ENCODE measurements at places on chromosomes 2 and 18. TPM values are rescaled to one million over a fixed set of nuclear protein-coding genes. Genes with fewer than 3 reads are reported as not detected.

GRCh38 chr18:4068552-4069158 is 386.5 kb downstream of the DLGAP1 start:
- no peak for DNase-seq

The TSPYL6 gene
- total RNA-seq = not detected

GRCh38 chr2:58070765-58071164 is 24.2 kb downstream of the VRK2 start:
- DNase-seq = no peak

DNA sequence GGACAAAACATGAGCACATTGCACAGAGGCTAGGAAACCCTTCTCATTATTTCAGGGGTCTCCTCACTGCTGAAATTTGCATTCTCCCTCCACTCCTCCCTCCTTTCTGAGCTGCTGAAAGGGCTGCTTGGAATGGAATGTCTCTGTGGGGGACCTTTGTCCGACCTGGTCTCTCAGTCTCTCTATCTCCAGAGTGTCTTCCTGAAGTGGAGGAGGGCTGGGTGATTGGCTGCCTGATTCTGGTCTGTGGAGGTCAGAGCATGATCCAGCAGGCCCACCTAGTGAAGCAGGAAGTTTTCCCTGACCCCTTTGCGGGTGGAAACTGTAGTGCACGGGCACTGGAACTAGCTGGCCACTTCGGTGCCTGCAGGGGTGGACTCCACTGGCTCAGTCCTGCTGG is 560.5 kb upstream of the HS6ST1 start:
- no peak for DNase-seq

- DNase-seq = no peak
These were observed 48.2 kb downstream of the COL4A4 start for GRCh38 chr2:227115761-227116160.

DNA sequence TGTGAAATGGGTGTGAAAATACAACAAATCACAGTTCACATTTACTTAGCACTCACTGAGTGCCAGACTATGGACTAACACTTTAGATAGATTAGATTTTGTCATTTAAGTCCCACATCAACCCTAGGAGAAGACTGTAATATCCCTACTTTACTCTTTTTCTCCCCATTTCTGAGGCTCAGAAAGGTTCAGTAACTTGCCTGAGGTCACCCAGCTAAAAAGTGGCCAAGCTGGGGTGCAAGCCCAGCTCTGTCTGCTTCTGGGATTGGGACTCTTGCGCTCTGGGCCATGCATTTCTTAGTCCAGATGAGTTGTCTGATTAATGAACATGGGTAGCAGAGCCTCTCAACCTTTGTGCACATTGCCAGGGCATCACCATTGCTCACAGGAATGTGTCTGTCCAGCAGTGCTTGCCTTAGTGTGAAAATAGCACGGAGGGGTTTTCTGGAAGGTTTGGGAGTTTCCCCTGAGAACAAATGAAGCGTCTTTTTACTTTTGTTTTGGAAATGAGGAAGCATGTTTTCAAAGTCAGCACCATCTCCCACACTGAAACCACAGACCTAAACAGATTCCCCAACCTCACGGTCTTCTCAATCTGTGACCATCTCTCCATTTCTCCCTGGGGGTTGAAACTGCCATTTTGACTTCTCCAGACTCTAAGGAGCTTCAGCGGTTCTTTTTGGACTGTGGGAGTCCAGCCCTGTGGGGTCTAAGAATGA is 31.9 kb downstream of the NRP2 start:
- no peak for DNase-seq

The MRPL19 gene
- 49.2 TPM for total RNA-seq

DNA sequence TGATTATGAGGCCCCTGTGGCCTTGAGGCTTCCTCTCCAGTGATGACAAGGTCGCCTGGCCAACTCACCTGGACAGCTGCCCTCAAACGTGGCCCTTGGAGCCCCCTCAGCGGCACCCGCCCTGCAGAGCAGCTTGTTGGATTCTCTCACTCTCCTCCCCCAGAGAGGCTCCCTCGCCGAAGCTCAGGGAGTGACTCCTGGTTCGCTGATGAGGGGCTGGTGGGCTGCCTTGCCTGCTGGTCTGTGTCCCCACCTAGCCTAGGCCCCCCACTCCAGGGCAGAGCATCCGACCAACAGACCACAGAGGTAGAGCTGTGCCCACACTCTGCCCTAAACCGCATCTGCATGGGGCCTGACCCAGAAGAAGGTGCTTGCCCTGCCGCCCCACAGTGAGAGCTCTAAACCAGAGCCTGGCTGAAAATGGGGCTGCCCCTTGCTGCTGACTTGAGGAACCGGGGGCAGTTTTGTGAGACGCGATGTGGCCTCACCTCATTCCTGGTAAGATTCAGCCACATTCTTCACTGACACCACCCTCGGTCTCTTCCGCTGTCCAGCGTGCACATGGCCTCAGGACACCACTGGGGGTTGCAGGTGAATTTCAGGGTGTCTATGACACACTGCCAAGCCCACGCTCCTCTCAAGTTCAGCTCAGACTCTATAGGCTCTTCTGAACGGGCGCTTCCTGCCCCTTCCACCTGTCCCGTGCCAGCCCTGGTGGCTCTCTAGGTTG is 131.6 kb downstream of the CABLES1 start:
- no peak for DNase-seq

DNA sequence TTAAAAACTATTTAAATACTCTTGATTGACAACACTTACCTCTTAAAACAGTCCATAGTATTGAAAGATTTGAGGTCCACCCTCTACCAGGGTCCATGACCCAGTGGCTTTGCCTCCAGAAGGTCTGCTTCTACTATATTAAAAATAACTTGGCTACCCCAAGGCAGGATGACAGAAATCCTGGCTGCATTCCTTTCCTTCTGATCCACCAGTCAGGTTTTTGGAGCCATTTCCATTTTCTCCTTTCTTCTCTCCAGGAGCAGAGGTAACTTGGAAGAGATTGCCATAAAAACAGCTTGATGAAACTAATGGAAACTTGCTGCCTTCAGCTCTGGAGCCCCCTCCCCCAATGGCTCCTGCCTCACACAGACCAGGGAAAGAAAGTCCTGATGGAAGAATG is 2.6 kb upstream of the FAM171B start:
- no peak for DNase-seq

- DNase-seq = no peak
These were observed 79.7 kb upstream of the APCDD1 start for GRCh38 chr18:10374636-10375293.

DNA sequence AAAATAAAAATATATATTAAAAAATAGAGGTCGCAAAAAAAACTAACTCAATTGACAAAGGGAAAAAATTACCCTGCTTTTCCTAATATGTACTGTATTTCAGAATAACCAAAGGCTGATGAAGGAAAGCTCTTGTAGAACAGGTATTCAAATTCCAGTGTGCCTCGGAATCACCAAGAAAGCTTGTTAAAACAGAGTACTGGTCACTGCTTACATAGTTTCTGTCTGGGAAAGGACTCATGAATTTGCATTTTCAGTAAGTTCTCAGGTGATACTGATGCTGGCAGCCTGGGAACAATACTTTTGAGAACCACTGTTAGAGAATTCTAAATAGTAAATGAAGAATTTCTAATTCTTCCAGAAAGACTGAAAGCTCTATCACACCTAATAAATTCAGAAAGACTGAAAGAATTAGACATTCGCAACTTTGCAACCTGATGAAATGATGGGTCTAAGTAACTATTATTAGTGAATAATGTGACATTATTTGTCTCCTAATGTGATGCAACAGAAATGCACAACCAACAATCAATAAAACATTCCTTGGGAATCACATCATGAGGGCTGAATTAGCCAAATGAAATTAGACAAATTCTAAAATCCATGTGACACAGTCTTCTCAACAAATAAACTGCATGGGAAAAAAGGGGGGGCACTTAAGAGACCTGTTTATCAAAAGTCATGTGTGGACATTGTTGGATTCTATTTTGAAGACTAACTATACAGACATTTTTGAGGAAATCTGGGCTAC is 21.9 kb downstream of the RPRD1A start:
- no peak for DNase-seq

- DNase-seq = no peak
These were observed 68.0 kb downstream of the KLHL29 start for GRCh38 chr2:23452853-23453420.

The RAD51AP2 gene
- total RNA-seq = 0.25 TPM

- DNase-seq = no peak
These were observed 14.6 kb downstream of the PAIP2B start for GRCh38 chr2:71212336-71212735.

The TGFA gene
- 0.47 TPM for total RNA-seq

DNA sequence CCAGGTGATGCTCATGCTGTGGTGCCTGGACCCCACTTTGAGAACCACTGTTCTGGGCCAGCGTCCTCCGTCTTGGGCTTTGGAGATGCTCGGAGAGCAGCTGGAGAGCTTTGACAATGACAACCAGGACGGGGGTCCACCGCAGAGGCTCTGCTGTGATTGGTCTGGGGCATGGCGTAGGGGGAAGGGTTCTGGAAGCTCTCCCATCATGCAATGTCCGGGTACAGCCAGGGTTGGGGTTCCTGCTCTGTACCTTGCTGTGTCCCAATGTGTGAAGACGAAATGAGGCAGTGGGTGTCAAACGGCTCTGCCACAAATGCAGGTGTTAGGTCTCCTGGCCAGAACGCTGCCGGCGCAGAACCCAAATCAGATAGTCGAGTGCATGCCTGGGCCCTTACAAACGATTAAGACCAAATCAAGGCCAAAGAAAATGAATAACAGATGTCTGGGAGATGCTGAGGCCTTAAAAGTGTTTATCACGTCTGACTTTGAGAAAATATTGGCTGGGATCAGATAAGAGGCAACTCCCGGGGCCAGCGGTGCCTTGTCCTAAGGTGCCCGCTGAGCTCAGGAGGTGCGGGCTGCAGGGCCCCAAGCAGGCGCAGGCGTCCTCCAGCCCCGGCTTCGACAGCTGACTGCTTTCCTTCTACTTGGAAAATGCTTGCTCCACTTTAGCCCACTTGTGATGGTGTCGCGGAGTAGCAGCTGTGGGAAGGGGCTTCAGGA is 117.2 kb downstream of the VAPA start:
- no peak for DNase-seq

The GPR45 gene
- not detected for total RNA-seq

The ZCCHC2 gene
- 20.6 TPM for total RNA-seq

The EEF1B2 gene
- 258 TPM for total RNA-seq

- no peak for DNase-seq
These were observed 156.2 kb downstream of the DTNA start for GRCh38 chr18:34866310-34866709.

DNA sequence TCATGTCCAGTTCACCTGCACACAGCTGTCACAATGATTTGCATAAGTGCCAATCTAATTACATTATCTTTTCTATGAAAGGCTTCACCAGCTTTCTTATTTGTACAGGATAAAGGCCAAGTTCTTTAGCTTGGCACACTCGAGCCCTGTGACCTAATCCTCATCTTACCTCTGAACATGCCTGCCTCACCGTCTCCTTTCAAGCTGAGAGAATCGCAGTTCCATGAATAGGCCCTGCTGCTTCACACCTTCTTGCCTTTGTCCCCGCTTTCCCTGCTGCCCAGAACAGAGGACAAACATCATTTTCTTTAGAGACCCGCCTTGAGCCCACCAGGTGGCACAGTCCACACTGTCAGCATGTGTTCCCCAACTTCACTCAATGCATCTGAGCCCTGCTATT is 1094.7 kb downstream of the BCL11A start:
- DNase-seq = no peak

- DNase-seq = no peak
These were observed 205.1 kb downstream of the BABAM2 start for GRCh38 chr2:28095622-28096021.

GRCh38 chr2:102425441-102426132 is 2.6 kb downstream of the IL18RAP start:
- DNase-seq = no peak

DNA sequence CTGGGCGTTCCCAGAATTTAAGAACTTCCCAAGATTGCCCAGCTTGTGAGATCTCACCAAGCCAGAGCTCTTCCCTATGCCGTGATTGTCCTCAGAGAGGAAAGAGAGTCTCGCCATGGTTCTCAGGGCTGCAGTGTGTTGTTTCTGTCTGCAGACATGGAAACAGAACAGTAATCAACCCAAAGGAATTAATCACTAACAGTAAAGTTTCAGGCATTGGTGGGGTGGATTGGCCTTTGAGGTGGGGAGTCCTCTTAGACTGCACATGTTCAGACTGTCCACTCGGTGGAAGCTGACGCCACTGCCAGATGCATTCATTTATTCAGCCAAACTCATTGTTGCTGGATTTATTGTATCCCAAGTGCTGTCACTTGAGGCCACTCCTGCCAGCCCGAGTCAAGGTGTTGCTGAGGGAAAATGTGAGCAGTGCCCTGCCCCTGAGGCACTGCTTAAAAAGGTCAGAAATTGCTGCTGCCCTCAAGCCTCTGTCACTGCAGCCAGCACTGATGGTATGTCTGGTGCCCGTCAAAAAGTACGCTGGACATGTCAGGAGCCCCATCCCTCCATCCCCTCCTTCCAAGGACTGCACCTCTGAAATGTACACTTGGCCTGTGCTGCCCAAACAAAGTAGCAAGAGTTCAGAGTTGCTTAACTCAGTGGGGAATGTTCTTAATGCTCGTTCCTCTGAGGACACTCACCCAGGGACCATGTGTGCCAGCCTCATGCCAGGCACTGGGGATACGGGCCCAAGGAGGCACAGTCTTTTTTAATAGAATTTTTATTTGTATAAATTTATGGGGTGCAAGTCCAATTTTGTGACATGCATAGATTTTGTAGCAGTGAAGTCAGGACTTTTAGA is 201.0 kb downstream of the GLI2 start:
- DNase-seq = peak; percentile 18

DNA sequence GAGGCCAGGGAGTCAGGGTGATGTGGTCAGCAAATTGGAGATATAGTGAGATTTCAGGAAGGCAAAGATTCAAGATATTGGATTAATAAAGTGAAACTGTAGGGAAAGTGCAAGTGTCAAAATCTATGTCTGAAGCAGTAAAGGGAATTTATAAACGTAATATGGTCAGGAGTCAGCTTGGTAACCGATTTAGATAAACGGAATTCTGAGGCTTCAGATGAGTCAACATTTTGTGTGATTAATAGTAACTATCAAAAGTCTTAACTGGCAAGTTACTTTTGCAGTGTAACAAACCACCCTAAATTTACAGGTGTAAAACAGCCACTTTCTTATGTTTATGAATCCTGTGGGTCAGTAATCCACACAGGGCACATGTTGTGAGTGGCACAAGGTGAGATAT is 10.9 kb downstream of the MTX2 start:
- no peak for DNase-seq

DNA sequence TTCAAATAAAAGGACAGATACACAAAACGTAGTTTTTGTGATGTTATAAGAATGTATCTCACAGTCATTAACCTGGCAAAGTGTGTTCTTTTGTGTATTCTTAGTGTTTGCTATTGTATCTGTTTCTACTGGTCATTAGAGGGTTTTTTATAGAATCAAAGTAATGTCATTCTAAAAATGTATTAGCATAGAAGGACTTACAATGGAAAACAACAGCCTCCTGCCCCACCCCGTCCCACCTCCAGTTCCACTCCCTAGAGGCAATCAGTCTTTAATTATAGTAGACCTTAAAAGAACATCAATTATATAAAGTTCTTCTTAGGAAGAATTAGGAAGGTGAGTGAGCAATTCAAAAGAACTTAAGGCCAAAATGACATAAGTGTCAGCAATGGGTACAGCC is 13.8 kb downstream of the DNAJC27 start:
- DNase-seq = no peak
